Stomach (tissue), 19 donors: ENCODE measurements at places on chromosomes 5 and 9. TPM values are rescaled to one million over a fixed set of nuclear protein-coding genes. Genes with fewer than 3 reads are reported as not detected.

GRCh38 chr5:143980506-143980905, 168.5 kb downstream of the HMHB1 start:
- DNase-seq = no peak

DNA sequence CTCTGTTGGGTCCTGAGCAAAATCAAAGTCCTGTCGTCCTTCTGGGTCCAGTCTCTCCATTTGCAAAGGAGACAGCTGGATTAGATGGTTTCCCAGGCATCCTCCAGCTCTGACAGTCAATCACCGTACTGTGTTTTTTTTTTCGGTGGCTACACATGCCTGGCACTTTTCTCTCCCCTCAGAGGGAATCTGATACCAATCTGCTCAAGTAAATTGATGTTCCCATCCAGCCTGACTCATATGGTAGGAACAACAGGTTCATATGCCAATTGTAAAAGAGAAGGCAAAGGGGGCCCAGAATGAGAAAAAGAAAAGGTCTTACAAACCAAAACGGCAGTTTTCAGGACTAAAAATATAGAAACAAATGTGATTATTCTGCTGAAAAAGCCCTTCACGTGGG, 1.2 kb downstream of the FBXO10 start:
- no peak for DNase-seq

- no peak for DNase-seq
Measured at GRCh38 chr9:88975966-88976889, 15.0 kb upstream of the S1PR3 start.

The EGFL7 gene
- polyA plus RNA-seq = 44.8 TPM

The HTR1A gene
- not detected for polyA plus RNA-seq

The ARID3C gene
- not detected for polyA plus RNA-seq
